AG04450 (cell line): ENCODE measurements at places on chromosomes 13 and 19. TPM values are rescaled to one million over a fixed set of nuclear protein-coding genes. Genes with fewer than 3 reads are reported as not detected.

The MCEMP1 gene
- not detected in 2 replicates for polyA plus RNA-seq

The MAMSTR gene
- polyA plus RNA-seq = 0.58 and 0.68 TPM in 2 replicates

The IFNL2 gene
- polyA plus RNA-seq = not detected in 2 replicates

The C1QTNF9 gene
- 0.11 and 0.20 TPM in 2 replicates for polyA plus RNA-seq

- no peak for DNase-seq
These were observed 22.5 kb upstream of the SHKBP1 start for GRCh38 chr19:40553885-40554857.

- DNase-seq = peak; percentile 15
These were observed 13.5 kb upstream of the PLA2G4C start for GRCh38 chr19:48123907-48124651.
